ENCODE measurements at places on chromosomes 6 and 20. TPM values are rescaled to one million over a fixed set of nuclear protein-coding genes. Genes with fewer than 3 reads are reported as not detected.

Gene SLC17A2
- not detected for total RNA-seq

GRCh38 chr20:19970256-19970765 lies 46.9 kb upstream of the NAA20 start:
- no peak for DNase-seq

Gene NINL
- 30.0 TPM for total RNA-seq

Gene KCNK15
- 0.33 TPM for total RNA-seq

Gene CLIC5
- not detected for total RNA-seq

DNA sequence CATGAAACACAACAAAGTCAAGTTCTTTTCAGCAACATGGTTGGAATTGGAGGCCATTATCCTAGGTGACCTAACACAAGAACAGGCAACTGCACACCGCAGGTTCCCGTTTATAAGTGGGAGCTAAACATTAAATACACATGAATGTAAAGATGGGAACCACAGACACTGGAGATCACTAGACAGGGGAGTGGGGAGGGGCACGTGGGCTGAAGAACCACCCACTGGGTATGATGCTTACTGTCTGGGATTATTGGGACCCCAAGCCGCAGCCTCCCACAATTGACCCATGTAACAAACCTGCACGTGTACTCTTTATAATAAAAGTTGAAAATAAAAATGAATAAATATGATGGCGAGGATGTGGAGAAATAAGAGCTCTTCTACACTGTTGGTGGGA lies 8.6 kb upstream of the RAET1G start:
- DNase-seq = no peak

DNA sequence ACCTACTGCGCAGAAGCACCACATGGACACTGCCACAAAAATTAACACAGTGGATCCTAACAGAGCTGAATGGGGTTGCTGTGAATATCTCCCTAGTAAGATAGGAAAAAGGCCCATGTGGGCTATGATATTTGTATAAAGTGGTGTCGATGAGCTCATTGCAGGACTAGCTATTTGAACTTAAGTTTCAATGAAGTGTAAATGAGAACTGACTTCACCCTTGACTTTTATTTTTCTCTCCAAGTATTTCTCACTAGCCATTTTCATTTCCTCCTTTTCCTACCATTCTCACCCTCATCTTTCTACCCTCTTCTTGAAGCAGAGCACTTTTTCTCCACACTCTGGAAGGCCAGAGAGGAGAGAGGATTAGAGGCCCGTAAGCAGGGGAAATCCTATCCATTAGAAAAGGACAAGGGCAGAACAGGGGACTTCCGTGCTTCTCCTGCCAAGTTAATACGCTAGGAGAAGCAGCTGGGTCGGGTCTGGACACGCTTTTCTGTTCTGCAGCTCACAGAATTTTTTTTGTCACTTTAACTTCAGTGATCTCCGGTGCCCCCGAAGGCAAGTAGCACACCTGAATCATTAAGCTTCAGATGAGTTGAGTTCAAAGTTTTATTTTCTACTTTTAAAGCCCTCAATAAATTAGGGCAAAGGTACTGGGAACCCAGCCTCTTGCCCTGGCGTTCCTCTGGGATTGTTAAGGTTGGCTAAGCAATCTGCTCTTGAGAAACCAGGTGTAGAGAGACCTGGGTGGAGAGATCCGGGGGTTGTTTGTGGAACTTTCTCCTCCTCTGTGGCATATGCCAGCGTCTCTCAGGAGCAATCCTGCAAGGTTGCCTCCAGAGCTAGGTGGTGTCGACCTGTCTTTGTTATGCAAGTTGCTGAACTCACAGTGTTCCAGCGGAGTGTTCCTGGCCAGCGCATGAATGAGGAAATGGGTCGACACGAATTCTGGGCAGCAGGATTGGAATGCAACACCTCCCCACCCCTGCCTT lies 56.2 kb upstream of the ARID1B start:
- DNase-seq = peak; percentile 63

- no peak for DNase-seq
Observed at GRCh38 chr20:44219791-44220190, 9.2 kb upstream of the OSER1 start.

Gene TMEM244
- not detected for total RNA-seq

- DNase-seq = no peak
Observed at GRCh38 chr20:5719861-5720403, 30.3 kb upstream of the SHLD1 start.

DNA sequence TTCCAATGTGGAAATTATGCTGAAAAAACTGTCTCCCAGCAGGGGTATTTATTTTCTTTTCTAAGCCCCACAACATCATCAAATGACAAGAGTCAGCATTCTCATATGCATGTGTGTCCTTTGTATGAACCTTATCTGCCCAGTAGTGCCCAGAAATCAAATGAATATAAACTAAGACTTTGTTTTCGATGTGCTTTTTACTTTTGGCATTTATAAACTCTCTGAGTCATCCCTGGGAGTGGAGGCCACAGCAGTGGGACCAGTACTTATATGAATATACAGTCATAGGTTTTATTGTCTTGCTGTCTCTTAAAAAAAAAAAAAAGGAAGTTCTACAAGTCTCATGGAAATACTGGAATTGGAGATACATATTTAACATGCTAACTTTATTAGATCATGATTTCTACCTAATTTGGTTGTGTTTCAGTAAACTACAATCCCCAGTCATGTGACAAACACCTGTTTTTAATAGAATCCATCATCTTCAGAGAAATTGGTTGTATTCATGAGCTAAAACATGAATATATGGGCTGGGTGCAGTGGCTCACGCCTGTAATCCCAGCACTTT lies 99.2 kb upstream of the TMEM181 start:
- DNase-seq = no peak

DNA sequence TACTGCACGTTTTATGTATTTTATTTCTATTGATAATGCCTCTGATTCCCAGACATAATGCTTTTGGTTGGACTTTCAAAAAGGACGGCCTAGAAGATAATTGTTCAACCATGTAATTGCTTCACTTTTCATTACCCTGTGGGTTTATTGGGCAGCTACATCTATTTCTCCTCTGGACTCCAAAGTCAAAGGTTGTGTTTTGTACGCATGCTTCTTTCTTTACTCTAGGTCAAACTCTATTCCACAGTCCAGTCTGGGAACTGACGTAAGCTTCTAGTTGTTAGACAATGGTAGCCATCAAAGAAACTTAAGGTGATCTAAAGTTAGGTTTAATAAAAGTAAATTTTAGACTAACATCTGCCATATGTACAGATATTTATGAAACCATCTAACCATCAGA lies 6.6 kb upstream of the SLC17A3 start:
- DNase-seq = no peak

DNA sequence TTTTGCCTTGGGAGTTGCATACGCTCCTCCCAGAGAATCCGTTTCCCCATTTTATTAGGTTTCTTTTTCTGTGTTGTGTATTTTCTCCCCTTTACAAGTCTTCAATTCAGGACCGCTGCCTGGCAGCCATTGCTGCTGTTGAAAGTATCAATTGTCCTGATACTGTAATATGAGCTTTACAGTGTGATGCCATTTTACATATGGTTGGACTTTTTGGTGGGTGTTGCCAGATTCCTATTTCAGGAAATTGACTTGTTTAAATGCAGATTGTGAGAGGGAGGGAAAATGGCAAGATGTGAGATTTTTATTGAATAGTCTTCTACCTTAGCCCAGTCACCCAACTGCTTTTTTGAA lies 1.2 kb downstream of the PANK2 start:
- DNase-seq = no peak
